ENCODE measurements at places on chromosomes 1 and 21. TPM values are rescaled to one million over a fixed set of nuclear protein-coding genes. Genes with fewer than 3 reads are reported as not detected.

The PDC gene
- polyA plus RNA-seq = not detected

DNA sequence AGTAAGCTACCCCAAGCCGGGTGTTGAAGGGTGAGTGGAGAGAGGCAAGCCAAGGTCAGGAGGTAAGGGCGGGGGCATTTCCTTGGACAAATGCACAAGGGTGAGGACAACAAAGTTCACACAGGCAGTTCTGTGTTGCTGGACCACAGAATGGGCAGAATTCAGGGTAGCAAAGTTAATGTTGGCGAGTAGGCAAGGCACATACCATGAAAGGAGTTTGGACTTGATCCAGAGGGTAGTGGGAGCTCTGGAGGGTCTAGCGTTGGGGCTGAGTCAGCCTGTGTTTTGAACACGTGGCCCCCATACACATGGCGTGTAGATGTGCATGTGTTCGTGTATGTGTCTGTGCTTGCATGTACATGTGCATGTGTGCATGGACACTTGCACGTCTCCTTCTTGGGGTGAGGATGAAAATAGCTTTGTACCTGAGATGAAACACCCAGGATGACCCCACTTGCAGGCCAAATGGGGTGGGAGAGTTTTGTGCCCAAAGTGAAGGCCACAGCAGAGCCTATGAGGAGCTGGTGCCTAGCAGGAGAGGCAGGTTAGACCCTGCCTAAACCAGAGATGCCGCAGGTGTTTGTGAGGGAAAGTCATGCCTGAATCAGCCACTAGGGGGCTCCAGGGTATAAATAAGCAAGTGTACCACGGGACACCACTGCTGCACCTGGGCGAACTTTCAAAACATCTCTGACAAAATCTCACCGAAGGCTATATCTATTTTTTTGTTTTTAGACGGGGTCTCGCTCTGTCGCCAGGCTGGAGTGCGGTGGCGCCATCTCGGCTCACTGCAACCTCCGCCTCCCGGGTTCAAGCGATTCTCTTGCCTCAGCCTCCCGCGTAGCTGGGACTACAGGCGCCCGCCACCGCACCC, 21.8 kb downstream of the SLC27A3 start:
- DNase-seq = peak; percentile 76

GRCh38 chr1:78540048-78540447, 49.3 kb downstream of the PTGFR start:
- no peak for DNase-seq

DNA sequence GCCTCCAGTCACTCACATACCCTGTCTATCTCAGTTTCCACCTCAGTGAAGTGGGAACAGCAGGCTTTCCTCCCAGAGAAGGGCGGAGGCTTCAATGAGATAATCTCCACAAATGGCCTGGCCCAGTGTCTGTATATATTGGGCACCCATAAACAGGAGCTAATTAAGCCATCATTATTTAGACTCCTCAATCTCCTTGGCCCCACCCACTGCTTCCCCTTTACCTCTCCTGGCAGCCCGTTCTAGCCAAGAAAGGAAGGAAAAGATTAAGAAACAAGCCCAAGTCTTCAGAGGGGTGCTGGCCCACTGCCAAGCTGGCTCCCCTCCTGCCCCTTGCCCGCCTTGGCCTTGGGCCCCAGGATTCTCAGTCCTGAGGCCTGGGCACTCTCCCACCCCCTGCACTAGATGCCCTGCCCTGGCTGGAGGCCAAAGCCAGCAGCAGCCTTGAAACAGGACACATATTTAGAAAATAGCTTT, 15.9 kb upstream of the EPB41 start:
- DNase-seq = no peak

DNA sequence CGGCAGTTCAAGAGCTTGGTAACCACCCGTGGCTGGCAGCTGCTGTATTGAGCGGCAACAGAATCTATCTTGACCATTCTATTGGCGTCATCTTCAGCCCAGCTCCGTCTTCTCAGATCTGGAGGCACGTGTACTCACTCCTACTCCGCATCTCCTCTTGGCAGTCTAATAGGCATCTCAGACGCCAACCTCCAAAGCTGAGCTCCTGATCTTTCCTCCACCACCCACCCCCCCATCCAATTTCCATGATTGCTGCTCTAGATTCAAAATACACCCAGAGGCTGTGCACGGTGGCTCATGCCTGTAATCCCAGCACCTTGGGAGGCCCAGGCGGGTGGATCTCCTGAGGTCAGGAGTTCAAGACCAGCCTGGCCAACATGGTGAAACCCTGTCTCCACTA, 84.6 kb upstream of the CASZ1 start:
- DNase-seq = no peak
